ENCODE measurements at places on chromosomes 1 and 21.

DNA sequence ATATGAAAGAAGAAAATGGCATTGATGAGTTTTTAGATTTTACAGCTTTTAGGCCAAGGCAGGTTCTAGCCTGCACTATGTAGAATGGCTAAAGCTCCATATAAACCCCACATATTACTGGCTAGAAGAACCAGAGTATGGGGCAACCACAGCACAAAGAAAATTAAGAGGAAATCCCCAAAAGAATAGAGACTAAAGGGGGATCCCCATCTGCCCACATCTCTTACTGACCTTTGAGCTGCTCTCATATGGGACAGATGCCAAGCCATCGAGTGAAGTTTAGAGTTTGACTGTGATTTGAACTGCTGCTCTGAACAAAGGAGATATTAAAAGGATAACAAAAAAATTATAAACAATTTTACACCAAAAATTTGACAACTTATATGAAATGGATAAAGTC, 102.2 kb upstream of the HAO2 start:
- no peak for DNase-seq

GRCh38 chr1:233304489-233305102, 9.1 kb upstream of the PCNX2 start:
- DNase-seq, result no peak

DNA sequence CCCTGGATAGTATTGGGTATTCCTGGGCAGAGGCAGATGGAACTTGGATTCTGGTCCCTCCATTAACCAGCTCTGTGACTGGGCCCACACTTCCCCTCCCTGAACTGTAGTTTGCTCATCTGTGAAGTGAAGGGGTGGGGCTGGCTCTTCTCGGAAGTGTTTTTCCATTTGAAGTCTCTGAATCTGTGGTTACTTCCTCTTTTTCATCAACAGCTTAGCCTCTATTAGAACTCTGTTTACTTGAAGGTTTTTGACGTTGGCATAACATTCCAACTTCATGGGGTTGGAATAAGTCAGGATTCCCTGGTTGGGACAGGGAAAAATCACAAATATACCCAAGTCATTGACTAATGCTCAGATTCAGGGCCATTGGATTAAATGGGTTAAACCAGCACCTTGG, 3.6 kb downstream of the KIAA0040 start:
- DNase-seq, result no peak

- DNase-seq, result no peak
Observed at GRCh38 chr1:38613996-38614395, 245.6 kb downstream of the RRAGC start.

DNA sequence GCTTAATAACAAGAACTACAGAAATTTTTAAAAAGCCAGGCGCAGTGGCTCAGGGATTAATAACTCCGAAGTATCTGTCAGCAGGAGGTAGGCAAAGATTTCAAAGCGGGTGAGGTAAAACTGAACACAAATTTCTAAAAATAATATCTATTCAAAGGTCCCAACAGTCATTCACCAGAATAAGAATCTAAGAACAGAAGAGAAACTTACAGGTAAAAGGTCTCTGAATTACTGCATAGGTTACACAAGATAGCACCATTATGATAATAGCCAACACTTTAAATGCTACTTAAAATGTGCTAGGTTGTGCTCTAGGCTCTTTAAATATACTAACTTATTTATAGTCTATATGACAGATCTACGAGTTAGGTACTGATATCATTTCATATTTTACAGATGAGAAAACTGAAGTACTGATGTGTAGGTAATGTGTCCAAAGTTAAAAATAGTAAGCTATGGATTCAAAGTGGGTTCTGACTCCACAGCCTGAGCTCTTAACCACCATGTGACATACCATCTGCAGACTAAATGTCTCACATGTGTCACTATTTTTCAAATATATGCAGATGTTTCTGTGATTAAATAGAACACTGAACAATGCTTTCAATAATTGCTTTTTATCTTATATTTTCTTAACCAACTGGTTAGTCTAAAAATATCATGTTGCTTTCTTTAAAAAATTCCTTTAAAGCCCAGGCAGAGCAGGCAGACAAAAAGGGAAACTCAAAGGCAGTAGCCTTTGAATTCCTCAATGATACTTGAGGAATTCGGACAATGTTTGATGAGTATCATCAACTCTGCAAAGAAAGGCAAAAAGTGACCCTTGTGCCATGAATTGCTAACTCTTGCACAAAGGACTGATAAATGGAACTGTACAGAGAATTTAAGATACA, 80.5 kb upstream of the TTC39A start:
- no peak for DNase-seq

DNA sequence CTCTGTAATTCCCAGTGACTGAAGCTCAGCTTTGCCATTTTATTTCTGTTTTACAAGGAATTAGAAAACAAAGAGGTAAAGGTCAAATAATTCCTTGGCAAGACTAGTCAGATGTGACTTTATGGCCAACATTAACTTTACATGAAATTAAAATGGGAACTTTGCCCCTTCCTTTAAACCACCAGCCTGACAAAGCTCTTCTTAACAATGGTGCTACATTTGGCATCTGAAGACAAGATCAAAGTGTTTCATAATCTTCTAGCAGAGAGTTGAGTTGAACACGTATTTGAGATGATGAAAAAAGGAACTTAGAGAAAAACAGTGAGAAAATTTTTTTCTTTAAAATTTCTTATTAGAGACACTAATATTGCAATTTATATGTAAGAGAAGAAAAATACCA, 193.8 kb downstream of the AK5 start:
- no peak for DNase-seq

DNA sequence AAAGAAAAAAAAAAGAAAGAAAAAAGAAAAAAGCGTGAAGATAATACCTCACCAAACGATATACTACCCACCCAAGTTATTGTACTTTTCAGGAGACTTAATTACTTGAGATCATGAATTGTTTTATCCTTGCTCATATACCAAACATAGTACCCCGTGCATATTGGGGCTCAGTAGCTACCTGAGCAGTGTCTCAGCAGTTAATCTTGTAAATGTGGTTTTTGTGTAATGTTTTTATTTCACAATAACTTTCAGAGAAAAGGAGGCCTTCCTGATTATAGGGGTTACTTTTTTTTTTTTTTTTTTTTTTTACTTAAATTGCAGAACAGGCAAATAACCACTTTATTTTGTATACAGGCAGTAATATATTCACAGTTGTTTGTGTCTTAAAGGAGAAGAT, 80.3 kb downstream of the OSBPL9 start:
- DNase-seq, result no peak

DNA sequence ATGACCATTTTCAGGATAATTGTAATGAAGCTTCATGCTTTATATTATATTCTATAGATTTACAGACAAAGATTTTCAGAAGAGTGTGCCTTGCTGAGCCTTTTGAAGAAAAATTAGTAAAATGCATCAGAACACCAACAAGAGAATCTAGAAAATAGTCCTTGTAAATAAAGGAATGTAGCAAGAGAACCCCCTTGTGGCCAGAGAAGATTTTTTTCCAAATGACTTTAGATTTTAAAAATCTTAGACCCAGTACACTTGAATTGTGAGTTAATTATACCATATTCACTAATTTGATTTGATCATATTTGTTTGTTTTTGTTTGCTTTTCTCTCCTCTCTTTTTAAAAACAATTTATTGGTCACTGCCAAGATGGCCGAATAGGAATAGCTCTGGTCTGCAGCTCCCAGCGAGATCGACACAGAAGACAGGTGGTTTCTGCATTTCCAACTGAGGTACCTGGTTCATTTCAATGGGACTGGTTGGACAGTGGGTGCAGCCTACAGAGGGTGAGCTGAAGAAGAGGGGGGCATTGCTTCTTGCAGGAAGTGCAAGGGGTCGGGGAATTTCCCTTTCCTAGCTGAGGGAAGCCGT, 12.8 kb upstream of the IFI44L start:
- DNase-seq, result no peak

DNA sequence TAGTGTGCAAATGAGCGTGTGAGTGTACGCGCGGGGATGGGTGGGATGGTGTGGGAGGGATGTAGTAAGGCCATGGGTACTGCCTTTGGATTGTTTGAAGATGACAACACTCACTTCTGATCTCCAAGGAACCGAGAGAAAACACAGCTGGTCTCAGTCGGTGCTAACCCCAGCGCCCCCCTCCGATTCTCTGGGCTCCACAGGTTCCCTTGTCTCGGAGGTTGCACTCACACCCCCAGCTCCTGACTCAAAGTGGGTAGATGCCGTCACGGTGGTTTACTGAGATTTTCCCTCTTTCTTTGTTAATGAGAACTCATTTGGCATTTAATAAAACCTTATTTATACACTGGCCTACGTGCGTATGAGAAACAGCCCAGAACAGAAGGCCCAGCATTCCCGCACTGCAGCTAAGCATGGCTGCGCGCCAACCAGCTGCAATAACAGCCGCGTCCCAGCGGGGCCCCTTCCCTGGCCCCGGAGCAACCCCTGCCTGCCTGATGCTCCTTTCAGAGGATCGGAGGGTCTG, 25.8 kb downstream of the ABCA4 start:
- no peak for DNase-seq

DNA sequence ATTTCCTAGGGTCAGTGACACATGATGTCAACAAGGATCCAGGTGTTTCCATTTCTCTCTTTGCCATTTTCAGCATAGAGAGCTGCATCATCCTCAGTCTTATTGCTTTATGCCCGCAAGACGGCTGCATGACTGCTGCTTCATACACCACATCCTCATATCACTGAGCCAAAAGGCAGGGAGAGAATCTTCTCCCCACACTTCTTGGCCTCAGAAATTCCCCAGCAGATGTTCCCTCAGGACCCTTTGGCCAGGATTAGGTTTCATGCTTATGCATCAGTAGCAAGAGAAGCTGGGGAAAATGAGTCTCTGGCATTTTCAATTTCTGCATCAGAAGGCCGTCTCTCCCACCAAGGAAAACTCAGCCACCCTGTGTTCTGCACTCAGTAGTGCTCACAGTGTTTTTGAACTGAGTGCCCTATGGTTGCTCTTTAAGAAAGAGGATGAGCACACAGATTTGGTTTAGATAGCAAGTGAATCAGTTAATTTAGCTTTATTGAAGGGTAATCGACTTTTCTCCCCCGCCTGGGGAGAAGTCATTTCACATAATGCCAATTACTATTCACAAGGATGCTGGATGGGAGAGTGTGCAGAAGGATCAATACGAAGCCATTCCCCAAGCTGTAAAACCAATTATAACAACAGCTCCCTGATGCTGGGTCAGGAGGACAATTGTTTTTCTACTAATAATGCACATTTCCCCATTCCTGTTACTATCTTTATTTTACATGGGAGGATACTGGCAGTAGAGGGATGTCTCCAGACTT, 360.2 kb downstream of the HHIPL2 start:
- no peak for DNase-seq

GRCh38 chr1:27727126-27727525, 1.4 kb downstream of the FAM76A start:
- no peak for DNase-seq

- no peak for DNase-seq
Observed at GRCh38 chr1:52771384-52771783, 45.1 kb downstream of the ZYG11B start.

GRCh38 chr1:53608676-53609075, 130.3 kb downstream of the GLIS1 start:
- DNase-seq, result no peak

GRCh38 chr1:19737104-19737825, 62.5 kb downstream of the TMCO4 start:
- no peak for DNase-seq

GRCh38 chr1:230215031-230215430, 148.0 kb downstream of the GALNT2 start:
- no peak for DNase-seq

DNA sequence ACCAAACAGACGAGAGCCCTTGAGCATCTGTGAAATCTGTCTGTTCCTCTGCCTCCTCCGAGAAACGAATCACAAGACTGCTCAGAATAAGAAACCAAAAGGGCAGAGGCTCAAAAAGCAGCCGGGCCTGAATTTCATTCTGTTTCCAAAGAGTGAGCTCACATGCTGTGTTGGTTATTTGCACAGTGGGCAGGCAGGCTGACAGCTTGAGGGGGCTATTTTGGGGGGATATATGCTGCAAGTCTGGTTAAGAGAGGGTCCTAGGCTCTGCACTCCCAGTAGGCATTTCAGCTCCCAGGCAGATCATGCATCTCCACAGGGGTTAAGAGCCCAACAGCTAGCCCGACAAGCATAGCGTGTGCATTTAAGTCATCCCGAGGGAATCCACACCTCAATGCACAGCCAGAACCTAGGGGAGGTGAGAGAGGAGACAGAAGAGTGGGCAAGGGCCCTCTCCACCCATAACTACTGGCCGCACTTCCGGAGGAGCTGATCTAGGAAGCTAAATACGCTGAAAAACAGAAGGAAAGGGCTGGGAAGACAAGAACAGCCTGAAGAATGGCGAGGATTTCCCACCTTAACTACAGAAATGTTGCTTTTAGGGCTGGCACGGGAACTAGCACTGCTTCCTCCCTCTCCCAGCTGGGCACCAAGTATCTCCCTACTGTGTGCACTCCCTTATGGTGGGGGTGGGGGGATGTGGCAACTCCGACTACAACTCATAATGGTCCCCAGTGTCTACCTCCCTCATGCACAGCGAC, 3.7 kb downstream of the PGBD5 start:
- no peak for DNase-seq

DNA sequence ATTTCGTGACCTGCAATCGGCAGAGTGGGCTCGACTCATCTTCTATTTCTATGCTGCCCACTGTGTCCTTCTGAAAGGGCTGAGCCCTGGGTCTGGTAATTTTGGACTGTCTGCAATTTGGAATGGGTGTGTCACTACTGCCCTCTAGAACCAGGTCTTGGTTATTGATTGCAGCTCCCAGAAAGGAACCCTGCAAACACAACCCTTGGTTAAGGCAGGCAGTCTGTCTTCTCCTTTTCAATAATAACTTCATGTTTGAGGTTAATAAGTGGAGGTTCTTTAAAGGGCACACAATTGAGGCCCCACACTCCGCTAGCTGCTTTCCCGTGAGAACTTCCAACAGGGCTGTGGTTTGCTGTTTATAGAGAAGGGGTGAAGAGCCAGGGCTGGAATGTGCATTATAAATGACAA, 79.9 kb upstream of the LYST start:
- no peak for DNase-seq

DNA sequence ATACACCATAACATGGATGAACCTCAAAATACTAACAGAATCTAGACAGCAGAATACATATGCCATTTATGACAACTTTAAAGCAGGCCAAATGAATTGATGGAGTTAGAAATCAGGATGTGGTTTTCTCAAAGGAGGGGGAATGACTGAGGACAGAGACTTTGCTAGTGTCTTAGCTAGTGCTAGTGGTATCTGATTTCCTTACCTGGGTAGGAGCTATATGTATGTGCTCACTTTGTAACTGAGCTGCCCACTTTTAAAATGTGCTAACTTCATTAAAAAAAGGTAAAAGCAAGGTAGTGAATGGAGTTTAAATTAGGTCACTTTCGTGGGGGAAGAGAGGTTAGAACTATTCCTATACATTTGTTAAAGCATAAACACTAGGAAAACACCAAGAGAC, 2.6 kb downstream of the GTF2B start:
- DNase-seq, result no peak

DNA sequence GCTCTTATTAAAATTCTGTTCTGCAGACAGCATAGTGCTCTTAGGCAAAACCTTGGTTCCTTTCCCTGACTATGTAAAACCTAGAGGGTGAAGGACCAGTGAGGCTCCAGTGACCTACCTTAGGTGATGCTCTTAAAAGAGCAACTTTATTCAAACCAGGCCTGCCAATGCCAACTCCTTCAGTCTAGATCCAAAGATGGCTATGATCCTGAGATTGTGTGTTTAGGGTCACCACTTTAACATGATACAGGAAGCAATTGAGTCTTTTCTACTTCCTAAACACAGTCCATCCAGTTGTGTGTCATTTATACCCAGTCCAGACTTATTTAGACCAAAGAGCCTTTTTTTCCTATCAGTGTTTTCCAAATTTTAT, 10.8 kb downstream of the MCL1 start:
- DNase-seq, result no peak

Data from activated CD4-positive, alpha-beta T cell treated with anti-CD3 and anti-CD28 coated beads, Interleukin-2, amount 50 U/mL, for 24 hours (primary cell).